ENCODE measurements at places on chromosomes 7 and 10.

DNA sequence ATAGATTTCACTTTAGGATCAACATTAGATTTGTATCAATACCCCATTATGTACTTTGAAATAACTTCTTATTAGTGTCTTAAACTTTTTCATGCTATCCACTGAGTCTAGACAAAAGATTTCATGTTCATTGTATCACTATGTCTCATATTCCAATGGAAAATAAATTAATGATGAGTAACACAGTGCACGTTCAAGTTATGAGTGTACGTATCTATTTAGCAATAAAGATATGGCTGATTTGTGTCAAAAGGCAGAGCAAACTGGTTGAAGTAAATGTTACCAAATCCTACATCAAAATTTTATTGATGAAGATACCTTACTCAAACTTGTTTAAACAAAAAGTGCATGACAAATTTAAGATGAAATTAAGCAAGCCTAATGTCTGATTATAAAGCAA, 102.4 kb downstream of the SEMA3E start:
- no peak for DNase-seq

DNA sequence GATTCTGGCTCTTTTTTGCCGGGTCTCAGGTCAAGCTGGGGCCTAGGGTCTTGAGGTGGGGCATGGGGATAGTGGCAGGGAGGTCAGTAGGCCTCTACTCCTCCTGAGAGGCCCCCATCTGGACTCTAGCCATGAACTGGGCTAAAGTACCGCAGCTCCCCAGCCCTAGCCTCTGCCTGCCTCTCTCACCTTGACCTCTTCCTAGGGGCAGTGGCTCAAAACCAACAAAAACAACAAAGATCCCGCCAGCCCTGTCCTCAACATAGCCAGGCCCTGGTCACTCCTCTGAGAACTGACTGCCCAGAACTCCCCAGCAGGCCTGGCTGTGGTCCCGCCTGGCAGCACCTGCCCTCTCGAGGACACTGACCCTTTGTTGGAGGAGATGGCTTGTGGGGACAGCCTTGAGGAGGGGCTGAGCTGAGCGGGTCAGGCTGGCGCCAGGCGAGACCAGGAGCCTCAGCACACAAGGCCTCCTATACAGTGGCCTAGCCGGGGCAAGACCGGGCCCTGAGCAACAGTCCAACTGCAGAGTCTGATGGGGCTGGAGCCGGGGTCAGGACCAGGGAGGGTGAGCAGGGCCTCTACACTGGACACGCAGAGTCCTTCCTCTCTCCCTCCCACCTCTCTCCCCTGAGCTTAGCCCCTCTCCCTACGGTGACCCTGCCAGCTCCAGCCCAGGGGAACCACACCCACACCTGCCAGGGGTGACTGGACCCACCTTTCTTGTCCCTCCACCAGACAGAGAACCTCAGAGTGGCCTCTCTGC, 11.6 kb upstream of the PPIF start:
- DNase-seq: no peak

GRCh38 chr7:108448584-108449505, 7.4 kb downstream of the NRCAM start:
- DNase-seq: no peak

DNA sequence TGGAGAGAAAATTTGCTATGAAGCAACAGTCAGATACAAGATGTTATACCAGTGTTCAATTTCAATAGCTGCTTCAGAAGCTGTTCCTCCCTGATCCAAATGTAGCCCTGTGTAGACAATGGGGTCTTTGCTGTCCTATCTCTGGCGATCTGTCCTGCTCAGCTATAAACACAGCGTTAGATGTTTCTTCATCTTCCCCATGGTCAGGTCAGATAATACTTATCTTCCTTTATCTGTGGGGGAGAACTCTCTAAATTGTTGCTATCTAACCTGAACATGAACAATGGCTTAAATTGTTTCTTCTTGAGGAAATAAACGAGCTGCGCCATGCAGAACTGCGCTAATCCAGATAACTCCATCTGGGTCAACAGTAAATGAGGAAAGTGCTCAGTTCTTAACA, 15.6 kb upstream of the KIAA1217 start:
- no peak for DNase-seq

GRCh38 chr7:121385800-121386179, 10.3 kb downstream of the FAM3C start:
- DNase-seq: no peak

DNA sequence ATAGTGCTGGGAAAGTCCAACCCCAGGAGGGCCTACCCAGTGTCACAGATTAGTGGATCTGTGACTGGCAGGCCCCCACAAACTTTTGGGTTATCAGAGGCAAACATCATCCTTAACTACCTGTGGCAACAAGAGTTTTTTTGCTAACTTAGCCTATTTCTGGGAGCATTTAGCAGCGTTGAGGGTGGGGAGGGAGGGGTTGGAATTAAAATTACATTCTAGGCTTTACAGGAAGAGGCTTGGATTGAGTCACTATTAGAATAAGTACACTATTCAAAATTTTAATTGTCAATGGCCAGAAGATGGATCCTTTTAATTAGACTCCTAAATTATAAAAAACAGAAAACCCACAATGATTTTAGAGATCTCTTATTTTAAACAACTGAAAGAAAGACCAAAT, 267.9 kb upstream of the NPSR1 start:
- no peak for DNase-seq

DNA sequence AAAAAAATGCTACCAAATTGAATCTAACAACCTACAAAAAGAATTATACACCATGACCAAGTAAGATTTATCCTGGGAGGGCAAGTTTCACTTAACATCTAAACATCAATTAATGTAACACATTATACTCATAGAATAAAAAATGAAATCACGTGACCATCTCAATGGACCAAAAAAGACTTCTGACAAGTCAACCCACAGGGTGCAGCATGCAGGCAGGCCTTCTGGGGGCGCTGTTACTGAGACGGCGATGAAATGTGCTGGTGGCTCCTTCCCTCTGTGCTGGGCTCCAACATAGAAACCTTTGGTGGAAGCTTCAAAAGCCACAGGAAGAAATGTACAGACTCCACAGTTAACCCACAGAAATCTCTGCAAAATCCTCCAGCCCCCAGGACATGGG, 103.1 kb downstream of the INHBA start:
- DNase-seq: no peak

- DNase-seq: no peak
Observed at GRCh38 chr10:72085166-72085565, 3.2 kb downstream of the SPOCK2 start.

- no peak for DNase-seq
Observed at GRCh38 chr10:21144047-21144446, 246.9 kb upstream of the NEBL start.
